ENCODE measurements at places on chromosomes 2 and 18. TPM values are rescaled to one million over a fixed set of nuclear protein-coding genes. Genes with fewer than 3 reads are reported as not detected.

DNA sequence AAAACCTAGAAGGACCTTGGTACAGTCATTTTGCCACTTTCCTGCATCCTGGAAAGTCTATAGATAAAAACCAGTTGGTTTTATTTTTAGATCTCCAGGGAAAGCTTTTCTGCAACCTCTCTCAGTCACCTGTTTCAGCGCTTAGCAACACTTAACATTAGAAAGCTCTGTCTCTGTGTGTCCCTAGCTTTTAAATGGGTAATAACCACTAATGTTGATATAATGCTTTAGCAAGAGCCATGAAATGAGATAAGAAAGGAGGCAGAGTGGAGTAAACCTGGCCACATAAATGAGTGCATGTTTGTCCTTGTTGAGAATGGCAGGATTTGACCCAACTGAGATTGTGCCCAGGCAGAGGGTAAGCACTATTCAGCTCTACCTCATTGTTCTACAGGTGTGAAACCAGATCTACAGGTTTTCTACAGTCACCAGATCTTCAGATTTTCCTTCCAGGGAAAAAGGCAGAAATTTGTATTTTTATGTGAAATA is 44.8 kb downstream of the MARCHF4 start:
- no peak for DNase-seq

DNA sequence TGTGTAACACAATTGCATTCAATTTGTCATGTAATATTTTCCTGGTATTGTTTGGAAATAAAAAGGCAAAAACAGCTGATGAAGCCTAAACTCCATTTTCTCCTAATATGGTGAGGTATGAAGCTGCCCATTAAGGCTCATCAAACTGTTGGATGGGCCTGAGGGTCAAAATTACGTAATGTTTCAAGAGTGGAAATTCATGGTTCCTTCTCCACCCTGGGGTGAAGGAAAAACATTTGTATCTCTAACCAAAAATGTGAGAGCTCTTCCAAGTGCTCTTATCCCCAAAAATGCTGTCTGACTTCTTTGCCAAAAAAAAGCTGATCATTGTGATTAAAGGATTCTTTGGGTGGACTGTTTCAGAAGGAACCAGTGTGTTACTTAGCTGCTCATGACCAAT is 91.8 kb downstream of the ARHGAP28 start:
- no peak for DNase-seq

DNA sequence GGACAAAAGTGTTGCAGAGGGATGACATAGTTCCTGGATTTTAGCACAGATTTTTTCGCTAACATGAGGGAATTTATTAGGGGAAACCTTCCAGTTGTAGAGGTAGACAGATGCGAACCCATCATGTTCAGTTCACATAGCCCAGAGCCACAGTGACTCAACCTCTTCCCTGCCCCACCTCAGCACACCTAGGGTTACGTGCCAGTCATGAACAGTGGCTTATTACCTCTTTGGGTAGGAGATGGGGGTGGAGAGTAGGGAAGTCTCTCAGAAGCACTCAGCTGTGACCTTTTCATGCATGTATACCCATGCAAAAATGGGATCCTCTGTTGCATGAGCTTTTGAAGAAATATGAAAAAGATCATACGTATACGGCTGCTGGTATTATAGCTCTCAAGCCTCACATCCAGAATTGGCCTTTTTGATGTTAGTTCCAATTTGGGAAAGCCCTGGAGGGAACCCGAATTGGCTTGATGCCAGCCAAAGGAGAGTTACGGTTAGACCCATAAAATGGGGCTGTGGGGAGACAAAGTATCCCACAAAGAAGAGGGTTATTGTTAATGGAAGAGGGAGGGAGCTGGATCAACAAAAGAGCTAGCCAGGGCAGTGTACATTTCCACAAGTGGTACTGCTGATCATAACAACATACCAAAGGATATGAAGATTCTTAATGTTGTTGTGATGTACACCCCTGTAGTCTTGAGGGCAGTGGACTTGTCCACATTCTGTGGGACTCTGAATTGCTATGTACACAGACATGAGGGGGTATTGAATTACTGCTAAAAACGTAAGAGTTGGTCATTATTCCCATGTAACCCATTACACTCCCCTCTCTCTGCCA is 4.9 kb downstream of the TANC1 start:
- DNase-seq, result no peak

DNA sequence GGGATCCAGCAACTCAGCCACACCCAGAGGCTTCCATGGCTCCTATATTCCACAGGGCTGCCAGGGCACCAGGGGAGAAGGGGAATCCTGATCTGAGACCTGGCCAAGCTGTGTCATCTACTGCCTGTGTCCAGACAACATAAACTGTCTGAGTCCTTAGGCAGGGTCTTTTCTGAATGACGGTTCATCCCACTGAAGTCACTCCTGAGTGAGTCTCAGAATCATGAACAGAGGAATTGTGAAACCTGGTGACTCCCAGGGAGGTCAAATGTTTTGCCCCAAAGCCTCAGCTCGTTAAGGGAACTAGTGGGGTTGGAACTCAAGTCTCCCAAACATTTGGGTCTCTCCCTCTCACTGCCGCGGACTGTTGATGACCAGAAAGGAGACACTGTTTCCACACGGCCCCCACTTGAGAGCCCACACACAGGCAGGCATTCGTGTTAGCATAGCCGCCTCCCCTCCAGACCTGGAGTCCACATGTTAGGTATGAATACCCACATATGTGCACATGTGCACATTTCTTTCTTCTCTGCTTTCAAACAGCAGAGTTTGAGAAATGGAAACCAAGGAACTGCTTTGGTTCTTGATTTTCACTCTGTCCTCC is 125.0 kb upstream of the MSH6 start:
- no peak for DNase-seq

Gene LOXHD1
- 0.33 TPM for total RNA-seq

Gene PLCL1
- total RNA-seq, result 41.1 TPM
